Hematopoietic multipotent progenitor cell treated with erythropoietin and hydrocortisone succinate and interleukin-3 and kit ligand, for 15 days (in vitro differentiated cells): ENCODE measurements at places on chromosomes 5 and 9.

DNA sequence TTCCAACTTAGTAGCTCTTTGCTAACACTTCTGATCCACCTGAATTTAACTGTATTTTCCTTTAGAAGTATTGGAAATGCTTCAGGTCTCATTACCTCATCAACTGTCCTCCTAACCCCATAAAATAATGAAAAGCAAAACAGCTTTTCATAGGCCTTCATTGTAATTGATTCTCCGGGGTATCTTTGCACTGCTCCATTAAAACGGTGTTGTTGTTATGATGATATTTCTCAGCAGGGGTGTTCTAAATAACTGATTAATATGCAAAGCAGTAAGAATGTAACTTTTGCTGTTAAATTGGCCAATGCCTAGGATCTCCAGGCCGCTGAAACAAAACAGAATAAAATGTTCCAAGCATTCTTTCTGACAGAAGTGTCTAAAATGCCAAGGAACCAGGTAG lies 1983.2 kb downstream of the EFNA5 start:
- DNase-seq: no peak

- no peak for DNase-seq
These were observed 190.8 kb upstream of the RASA1 start for GRCh38 chr5:87076931-87077330.

- peak; percentile 42 for DNase-seq
These were observed 1.5 kb downstream of the SMARCA2 start for GRCh38 chr9:2016408-2017330.

DNA sequence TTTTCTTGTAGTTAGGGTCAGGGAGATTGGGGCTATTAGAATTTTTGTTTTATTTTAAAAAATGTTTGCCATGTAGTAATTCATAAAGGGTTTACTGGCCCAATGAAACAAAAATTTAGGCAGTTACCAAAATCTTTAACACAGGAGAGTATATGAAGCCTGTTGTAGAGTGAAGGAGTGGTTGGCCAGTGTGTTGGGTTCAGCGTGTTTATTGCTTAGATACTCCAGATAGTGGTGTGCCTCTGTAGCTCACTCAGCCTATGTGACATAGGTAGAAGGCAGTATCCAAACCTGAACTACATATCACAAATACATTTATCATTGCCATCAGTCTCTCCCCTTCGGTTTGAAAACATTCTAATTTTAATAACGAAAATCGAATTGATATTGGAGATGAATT lies 1.2 kb downstream of the TEK start:
- DNase-seq: no peak

- no peak for DNase-seq
These were observed 108.0 kb downstream of the PPP2R2B start for GRCh38 chr5:146770546-146770945.

GRCh38 chr9:117860849-117861248 lies 156.6 kb downstream of the TLR4 start:
- no peak for DNase-seq

DNA sequence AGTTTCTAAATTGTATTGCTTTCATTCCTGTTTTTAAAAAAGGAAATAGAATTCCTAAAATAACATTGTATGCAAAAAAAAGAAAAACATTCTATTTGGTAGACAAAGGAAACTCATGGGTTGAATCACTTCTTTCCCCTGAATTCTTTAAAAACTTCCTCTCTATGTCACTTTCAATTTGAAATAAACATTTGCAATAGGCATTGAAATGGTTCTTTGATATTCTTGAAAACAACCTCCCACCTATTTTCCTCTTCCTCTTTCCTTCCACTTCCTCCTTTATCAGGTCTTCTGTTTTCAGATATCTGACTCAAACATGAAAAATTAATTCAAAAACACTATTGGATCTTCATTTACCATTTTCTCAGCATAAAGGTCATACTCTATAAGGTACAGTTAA lies 442.0 kb upstream of the MEF2C start:
- DNase-seq: no peak

GRCh38 chr9:569296-569695 lies 272.2 kb upstream of the DMRT1 start:
- DNase-seq: no peak

DNA sequence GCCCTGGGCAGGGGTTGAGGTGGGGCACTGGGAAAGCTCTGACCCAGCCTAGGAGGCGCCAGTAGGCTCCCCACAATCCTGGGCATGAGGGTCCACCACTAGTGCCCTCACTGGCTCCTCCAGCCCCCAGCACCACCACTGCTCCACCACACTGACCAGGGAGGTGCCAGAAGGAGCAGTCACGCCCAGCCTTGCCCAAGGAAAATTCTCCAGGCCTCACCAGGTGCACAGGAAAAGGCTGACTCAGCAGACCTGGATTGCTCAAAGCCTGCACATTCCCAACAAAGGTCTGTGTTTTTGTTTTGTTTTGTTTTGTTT lies 62.9 kb downstream of the ZNF354C start:
- no peak for DNase-seq

DNA sequence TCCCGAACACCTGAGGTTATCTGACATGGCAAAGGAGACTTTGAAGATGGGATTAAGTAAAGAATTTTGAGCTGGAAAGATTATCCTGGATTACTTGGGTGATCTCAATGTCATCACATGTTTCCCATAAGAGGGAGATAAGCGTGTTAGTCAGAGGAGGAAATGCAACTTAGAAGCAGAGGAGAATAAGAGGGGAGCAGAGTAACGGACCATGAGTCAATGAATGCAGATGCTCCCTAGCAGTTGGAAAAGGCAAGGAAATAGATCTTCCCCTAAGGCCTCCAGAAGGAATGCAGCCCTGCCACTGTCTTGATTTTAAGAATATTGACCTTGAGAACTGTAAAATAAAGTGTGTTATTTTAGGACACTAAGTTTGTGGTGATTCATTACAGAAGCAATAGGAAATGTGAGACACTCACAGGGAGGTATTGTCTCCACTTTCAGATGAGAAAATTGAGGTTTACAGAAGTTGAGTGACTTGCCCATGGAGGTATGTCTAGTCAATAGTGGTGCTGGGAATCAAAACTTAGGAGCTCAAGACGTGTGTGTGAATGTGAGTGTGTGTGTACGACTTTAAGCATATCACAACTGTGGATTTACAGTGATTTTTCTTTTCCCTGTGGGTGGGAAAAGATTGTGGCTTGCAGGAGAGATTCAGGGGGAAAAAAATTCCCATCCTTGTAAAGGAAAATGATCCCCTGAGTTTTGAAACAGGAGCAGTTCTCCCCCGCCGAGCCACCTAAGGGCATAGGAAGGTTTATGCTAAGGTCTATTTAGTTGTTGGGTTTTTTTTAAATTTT lies 125.3 kb downstream of the TRIM32 start:
- no peak for DNase-seq
